ENCODE measurements at places on chromosomes 1 and 21. TPM values are rescaled to one million over a fixed set of nuclear protein-coding genes. Genes with fewer than 3 reads are reported as not detected.

Gene DNAI4
- total RNA-seq, result 3.9 TPM

GRCh38 chr21:46465651-46466050 is 7.0 kb downstream of the DIP2A start:
- H3K36me3 ChIP-seq, result peaks cover 13% of the 10 kb centered on the region
- no peak overlapping the region for H3K4me3 ChIP-seq
- no peak overlapping the region for H3K27ac ChIP-seq
- H3K4me1 ChIP-seq, result peaks cover 12% of the 10 kb centered on the region
- no peaks in the 10 kb centered on the region for H3K27me3 ChIP-seq
- no peak for DNase-seq

GRCh38 chr1:37633040-37633937 is 1.4 kb downstream of the RSPO1 start:
- no peak overlapping the region for H3K27ac ChIP-seq
- H3K27me3 ChIP-seq, result peaks cover 74% of the 10 kb centered on the region
- DNase-seq, result no peak
- H3K36me3 ChIP-seq, result no peaks in the 10 kb centered on the region
- H3K4me3 ChIP-seq, result no peak overlapping the region
- no peaks in the 10 kb centered on the region for H3K4me1 ChIP-seq

DNA sequence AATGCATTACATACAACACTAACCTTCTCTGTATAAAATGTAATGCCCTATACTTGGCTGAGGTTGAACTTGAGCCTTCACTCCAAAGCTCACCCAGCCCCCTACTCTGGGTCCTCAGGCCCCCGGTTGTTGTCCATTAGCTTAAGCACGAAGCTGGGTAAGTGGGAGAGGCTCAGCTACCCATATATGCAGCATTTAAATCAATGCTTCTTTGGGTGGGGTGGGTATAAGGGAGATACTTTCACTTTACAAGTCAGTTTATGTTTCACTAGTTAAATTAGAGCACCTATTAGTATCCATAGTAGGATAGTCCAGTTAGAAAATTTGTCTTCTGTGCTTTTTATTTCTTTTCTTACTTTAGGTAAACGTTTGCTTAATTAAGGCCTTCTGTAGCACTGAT is 151.4 kb downstream of the LMX1A start:
- no peak for DNase-seq
- no peaks in the 10 kb centered on the region for H3K36me3 ChIP-seq
- no peak overlapping the region for H3K27ac ChIP-seq
- no peaks in the 10 kb centered on the region for H3K4me1 ChIP-seq

GRCh38 chr1:64898107-64898861 is 68.1 kb downstream of the JAK1 start:
- peaks cover 1% of the 10 kb centered on the region for H3K27me3 ChIP-seq
- peak overlapping the region; percentile 85 for H3K27ac ChIP-seq
- H3K36me3 ChIP-seq, result 0 out of 2 replicates have a peak, but pooled peaks cover 4% of the 10 kb centered on the region
- H3K4me3 ChIP-seq, result peak overlapping the region; percentile 72
- DNase-seq, result peak; percentile 97
- H3K4me1 ChIP-seq, result peaks cover 54% of the 10 kb centered on the region

Gene LENEP
- total RNA-seq, result not detected

GRCh38 chr1:21911205-21912001 is 25.7 kb downstream of the HSPG2 start:
- peaks cover 73% of the 10 kb centered on the region for H3K4me1 ChIP-seq
- no peak for DNase-seq
- no peaks in the 10 kb centered on the region for H3K27me3 ChIP-seq
- peaks cover 26% of the 10 kb centered on the region for H3K36me3 ChIP-seq

DNA sequence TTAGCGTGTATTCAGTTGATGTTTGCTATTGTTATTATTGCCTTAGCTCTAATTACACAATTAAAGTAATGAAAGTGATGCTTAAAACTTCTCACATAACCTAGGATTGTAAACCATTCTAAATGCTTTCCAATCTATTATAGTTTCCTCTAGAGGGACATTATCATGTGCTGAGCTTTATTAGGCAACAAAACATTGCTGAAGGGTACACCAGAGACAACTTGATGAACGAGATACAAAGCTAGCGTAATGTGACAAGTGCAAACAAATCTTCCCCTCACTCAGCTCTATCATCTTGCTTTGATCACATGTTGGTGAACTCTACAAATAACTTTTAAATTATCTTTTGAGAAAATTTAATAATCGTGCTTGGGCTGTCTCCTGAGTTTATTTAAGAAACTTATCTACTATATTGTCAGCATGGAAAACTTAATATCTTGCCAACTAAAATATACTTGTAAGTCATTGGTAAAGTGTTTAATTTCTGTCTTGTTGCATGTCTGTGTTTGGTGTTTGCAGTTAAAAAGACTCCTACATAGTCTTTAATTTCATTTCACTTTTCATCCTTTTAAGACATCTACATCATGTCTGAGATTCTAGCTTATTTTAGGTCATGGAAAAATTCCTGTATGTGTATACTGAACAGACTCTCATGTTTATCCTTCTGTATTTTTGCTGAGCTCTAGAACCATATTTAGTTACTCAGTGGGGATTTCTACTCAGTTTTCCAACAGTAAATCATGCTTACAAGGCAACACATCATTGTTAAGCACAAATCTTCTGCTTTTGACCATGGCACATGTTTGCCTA is 104.2 kb upstream of the ADAMTS5 start:
- H3K27me3 ChIP-seq, result no peaks in the 10 kb centered on the region
- peaks cover 6% of the 10 kb centered on the region for H3K4me1 ChIP-seq
- DNase-seq, result no peak
- no peaks in the 10 kb centered on the region for H3K36me3 ChIP-seq
- no peak overlapping the region for H3K4me3 ChIP-seq
- H3K27ac ChIP-seq, result no peak overlapping the region

Gene IFI44
- 3.0 TPM for total RNA-seq

Gene NBPF4
- not detected for total RNA-seq

DNA sequence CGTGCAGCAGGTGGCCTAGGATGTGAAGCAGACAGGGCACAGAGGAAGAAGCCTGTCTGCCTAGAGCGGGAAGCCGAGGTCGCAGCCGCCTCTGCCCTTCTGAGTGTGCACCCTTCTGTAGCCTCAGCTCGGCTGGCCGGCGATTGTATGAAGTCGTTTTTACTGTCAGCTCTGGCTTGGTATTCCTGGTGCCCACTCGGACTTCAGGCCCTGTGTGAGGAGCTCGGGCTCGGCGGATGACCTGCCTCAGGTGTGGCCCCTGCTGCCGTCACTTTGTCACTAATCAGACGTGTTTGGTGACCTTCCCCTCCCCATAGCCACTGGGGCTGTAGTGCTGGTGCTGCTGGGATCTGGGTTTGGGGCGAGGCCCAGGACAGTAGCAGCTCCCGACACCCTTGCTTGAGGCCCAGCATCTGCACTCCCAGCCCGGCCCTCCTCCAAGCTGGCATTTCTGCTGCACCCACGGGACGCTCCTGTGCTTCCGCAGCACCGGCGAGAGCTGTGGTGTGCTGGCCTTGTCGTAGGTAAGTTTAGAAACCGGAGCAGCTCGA is 18.1 kb downstream of the SLX9 start:
- no peak overlapping the region for H3K27ac ChIP-seq
- no peaks in the 10 kb centered on the region for H3K27me3 ChIP-seq
- H3K36me3 ChIP-seq, result peaks cover 21% of the 10 kb centered on the region
- no peak overlapping the region for H3K4me3 ChIP-seq
- peaks cover 26% of the 10 kb centered on the region for H3K4me1 ChIP-seq

Gene KDF1
- not detected for total RNA-seq

Gene PCP4
- total RNA-seq, result not detected

GRCh38 chr1:37448185-37448584 is 26.2 kb upstream of the ZC3H12A start:
- H3K4me1 ChIP-seq, result peaks cover 29% of the 10 kb centered on the region
- no peak overlapping the region for H3K27ac ChIP-seq
- H3K4me3 ChIP-seq, result no peak overlapping the region
- H3K36me3 ChIP-seq, result no peaks in the 10 kb centered on the region

- H3K36me3 ChIP-seq, result peaks cover 11% of the 10 kb centered on the region
- H3K27ac ChIP-seq, result no peak overlapping the region
- no peak overlapping the region for H3K4me3 ChIP-seq
- H3K27me3 ChIP-seq, result no peaks in the 10 kb centered on the region
- peaks cover 12% of the 10 kb centered on the region for H3K4me1 ChIP-seq
Measured at GRCh38 chr1:34850382-34850781, 9.2 kb downstream of the SMIM12 start.

- H3K4me1 ChIP-seq, result peaks cover 12% of the 10 kb centered on the region
- peak overlapping the region; percentile 95 for H3K27ac ChIP-seq
- DNase-seq, result no peak
- peaks cover 4% of the 10 kb centered on the region for H3K27me3 ChIP-seq
- peak overlapping the region; percentile 98 for H3K4me3 ChIP-seq
- H3K36me3 ChIP-seq, result peaks cover 11% of the 10 kb centered on the region
Measured at GRCh38 chr1:36089393-36090121, 865 bp downstream of the ADPRS start.

DNA sequence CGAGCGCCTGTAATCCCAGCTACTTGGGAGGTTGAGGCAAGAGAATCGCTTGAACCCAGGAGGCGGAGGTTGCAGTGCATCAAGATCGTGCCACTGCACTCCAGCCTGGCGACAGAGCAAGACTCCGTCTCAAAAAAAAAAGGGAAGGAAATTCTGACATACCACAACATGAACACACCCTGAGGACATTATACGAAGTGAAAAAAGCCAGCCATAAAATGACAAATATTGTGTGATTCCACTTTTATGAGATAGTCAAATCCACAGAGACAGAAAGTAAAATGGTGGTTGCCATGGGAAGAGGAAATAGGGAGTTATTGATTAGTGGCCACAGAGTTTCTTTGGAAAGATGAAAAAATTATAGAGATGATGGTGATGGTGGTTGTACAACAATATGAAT is 41.7 kb downstream of the EVI5 start:
- peaks cover 2% of the 10 kb centered on the region for H3K27me3 ChIP-seq
- no peaks in the 10 kb centered on the region for H3K36me3 ChIP-seq
- DNase-seq, result no peak
- H3K4me1 ChIP-seq, result peaks cover 12% of the 10 kb centered on the region
- no peak overlapping the region for H3K4me3 ChIP-seq
- no peak overlapping the region for H3K27ac ChIP-seq

Gene NR1I3
- total RNA-seq, result not detected

Gene GJA9
- not detected for total RNA-seq

DNA sequence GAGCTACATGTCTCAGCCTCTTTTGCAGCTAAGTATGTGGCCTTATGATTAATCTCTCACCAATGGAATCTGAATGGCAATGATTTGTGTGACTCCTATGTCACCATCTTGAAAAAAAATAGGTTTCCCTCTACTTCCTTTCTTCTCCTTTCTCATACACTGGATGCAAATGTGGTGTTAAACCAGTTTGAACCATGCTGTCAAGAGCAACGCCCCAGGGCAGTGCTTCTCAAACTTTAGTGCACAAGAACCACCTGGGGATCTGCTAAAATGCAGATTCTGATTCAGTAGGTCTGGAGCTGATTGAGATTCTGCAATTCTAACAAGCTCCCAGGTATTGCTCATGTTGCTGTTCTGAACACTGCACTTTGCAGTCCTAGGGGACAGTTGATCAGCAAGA is 44.7 kb upstream of the ZNF644 start:
- H3K36me3 ChIP-seq, result 0 out of 2 replicates have a peak, but pooled peaks cover 3% of the 10 kb centered on the region
- no peak overlapping the region for H3K4me3 ChIP-seq
- no peaks in the 10 kb centered on the region for H3K4me1 ChIP-seq
- no peak for DNase-seq
